ENCODE measurements at places on chromosomes 3 and 15.

DNA sequence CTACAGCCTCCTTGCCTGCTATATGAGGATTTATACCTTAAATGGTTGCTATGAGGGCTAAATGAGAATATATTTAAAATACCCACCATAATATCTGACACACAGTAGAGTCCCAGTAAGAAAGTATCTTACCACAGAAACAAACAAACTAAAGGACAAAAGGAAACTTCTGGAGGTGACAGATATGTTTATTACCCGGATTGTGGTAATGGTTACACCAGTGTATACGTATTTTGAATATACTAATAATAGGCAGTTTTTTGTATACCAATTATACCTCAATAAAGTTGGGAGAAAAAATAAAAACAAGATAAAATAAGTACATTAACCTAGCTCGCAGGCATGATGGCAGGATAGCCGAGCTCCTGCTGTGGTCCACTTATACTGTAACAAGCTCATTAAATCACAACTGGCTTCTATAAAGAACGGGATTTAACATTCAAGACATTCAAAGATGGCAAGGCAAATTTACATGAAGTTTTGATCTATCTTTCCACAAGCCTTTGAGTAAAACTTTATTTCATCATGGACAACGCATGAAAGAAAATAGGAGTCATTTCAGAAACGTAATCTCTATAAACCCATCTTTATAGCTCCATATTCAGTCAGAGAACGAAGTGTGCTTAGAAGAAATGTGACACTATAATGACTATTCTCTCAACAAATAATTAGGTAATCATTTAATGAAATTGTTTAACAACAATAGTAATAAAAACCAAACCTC, 1.5 kb downstream of the RPN1 start:
- no peak for DNase-seq

GRCh38 chr15:92580521-92580920, 75.1 kb downstream of the FAM174B start:
- no peak for DNase-seq

- peak; percentile 42 for DNase-seq
Observed at GRCh38 chr3:101819649-101820206, 29.6 kb upstream of the NFKBIZ start.

- DNase-seq = no peak
Observed at GRCh38 chr15:59998305-59998949, 5.7 kb upstream of the FOXB1 start.

DNA sequence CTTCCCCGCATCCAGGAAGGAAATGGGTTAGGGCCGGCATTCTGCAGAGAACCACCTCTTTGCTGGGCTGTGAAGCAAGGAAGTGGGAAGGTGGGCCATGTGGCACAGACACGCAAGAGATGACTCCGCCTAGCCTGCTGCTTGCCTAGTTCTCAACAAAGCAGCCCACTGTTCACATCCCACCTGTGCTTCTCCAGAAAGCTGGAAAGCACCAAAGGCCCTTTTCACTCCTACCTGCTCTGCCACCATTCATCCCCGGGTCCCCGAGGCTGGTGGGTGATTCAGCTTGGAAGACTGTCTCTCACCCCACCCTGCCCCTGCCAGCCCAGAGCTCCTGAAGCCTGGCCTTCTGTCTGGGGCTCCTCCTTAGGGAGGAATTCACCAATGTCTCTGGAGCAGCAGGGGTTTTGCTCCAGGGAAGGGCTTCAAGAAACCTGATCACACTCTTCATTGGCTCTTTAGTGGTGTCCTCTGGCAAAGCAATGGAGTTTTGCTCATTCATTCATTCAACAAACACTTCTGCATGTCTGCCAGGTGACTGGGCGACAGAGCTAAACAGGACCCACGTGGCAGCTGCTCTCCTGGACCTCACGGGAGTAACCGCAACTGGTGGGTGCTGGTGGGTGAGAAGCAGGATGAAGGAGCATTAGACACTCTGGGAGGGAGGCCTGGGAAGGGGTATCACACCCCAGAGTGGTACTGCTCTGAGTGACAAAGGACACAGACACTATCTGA, 145.4 kb upstream of the TLE3 start:
- DNase-seq = no peak

- no peak for DNase-seq
Observed at GRCh38 chr15:63284335-63284734, 6.9 kb downstream of the APH1B start.

- DNase-seq = no peak
Observed at GRCh38 chr15:56887782-56888438, 30.5 kb upstream of the TCF12 start.

DNA sequence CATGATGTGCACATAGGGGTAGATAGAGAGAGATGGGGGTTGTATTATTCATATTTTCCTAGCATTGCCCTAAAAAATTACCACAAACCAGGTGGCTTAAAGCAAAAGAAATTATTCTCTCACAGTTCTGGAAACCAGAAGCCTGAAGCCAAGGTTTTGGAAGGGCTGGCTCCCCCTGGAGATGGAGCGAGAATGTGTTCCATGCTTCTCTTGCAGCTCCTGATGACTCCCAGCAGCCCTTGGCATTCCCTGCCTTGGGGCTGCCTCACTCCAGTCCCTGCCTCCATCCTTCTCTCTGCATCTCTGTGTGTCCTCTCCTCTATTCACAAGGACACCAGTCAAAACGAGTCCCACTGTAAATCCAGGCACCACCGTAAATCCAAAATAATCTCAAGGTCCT, 91.5 kb upstream of the FAM174B start:
- DNase-seq = no peak

GRCh38 chr15:49988766-49989165, 130.3 kb downstream of the ATP8B4 start:
- DNase-seq = no peak

GRCh38 chr3:138253609-138254008, 66.5 kb downstream of the ARMC8 start:
- no peak for DNase-seq

- DNase-seq = no peak
Observed at GRCh38 chr3:124076235-124076634, 84.3 kb upstream of the ROPN1 start.

- DNase-seq = no peak
Observed at GRCh38 chr3:128537091-128537703, 44.2 kb upstream of the GATA2 start.

GRCh38 chr3:47057212-47057671, 77.8 kb downstream of the NBEAL2 start:
- no peak for DNase-seq

DNA sequence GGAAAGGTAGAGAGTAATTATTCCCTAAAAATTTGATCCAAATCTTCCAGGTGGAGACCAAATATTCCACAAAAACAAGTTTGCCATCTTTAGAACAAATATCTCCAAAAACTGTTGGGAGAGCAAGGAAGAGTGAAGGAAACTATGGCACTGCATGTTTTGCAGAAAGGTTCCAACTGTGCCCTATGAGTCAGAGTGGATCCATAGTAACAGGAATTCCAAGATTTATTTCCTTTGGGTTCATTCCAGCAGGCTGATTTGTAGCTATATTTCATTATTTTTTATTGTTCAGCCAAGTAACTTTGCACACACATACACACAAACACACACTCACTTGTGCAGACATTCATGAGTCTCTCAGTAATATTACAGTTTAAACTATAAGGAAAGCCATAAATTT, 459.7 kb upstream of the EPHA6 start:
- DNase-seq = no peak

GRCh38 chr3:118097660-118098059, 937.0 kb downstream of the IGSF11 start:
- DNase-seq = no peak

GRCh38 chr3:127674101-127674721, 1.5 kb downstream of the ABTB1 start:
- no peak for DNase-seq

DNA sequence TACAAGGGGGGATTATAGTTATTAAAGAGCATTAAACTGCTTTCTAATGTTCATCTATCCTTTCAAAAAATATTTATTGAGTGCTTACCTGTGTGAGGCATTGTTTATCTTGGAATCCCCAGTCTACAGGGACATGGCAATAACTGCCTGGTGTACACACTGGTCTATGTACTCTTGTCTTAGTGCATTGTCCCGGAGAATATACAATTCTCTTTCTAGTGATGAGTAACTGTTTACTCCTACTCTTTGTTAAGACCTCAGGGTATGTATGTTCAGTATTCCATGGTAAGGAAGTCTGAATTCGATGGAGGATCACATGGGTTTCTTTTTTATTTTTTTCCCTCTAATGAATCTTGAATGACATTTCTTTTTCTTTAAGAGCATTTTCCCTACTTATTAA, 772.4 kb upstream of the NR2F2 start:
- DNase-seq = no peak

DNA sequence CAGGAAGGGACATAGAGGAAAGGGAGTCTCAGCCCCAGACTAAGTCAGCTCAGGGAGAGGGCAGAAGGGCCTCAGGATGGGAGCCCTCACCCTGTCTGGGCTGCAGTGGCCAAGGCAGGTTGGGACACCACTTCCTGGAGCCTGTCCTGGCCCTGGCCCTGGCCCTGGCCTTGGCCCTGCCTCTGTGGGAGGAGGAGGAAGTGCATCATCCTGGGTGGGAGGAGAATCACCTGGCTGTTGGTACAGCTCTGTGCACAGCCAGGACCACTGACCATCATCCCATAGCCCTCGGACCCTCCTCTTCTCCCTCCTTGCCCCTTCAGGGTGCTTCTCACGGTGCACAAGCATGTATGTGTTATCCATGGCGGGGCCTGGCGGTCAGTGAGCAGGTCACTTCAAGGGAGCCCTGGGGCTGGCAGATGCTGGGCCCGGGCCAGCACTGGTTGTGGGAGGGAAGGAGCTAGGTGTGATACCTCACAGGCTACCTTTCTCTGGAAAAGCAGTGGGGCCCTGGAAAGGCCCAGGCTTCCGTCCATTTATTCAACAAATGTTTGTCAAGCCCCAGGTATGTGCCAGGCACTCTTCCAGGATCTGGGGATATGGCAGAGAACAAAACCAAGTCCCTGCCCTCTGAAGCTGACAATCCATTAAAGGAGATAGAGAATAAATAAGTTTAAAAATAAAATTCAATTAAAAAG, 8.2 kb upstream of the APEH start:
- DNase-seq = no peak

- DNase-seq = no peak
Observed at GRCh38 chr3:14812196-14812790, 6.5 kb upstream of the FGD5 start.
